ENCODE measurements at places on chromosomes 13 and 19. TPM values are rescaled to one million over a fixed set of nuclear protein-coding genes. Genes with fewer than 3 reads are reported as not detected.
A peak's percentile ranks its signal among the peaks of the same experiment; 100 is the strongest.

- DNase-seq: no peak
Observed at GRCh38 chr13:45040622-45041021, 51.3 kb downstream of the GPALPP1 start.

DNA sequence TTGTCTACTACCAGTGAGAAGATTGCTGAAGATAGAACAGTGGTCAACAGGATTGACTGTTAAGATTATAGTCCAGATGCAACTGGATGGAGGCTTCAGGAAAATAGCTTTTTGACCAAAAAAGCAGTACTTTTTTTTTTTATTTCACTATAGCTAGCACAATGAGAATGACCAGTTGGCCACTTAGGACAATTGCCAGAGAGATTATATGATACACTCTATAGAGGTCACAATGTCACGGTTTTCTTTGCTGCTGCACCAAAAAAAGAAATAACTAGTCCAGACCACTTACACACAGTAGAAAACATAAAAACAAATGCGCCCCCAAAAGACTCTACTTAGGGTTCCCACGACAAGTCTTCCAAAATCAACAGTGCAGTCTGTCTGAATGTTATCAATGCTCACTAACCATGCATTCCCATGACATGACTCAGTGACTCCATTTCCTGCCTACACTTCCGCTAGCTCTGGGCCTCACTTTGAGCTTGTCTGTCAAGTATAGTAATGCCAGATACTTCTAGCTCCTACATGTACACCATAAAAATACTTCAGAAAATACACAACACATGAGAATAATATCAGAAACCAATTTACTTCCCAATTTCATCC lies 209.1 kb upstream of the STARD13 start:
- DNase-seq: peak; percentile 97

Gene OLFM2
- total RNA-seq: 2.7 TPM

Gene PSG6
- total RNA-seq: not detected
